Spinal cord (tissue), 10 donors: ENCODE measurements at places on chromosomes 2 and 18.

GRCh38 chr2:69335311-69335710 is 51.7 kb downstream of the GFPT1 start:
- no peak for DNase-seq

DNA sequence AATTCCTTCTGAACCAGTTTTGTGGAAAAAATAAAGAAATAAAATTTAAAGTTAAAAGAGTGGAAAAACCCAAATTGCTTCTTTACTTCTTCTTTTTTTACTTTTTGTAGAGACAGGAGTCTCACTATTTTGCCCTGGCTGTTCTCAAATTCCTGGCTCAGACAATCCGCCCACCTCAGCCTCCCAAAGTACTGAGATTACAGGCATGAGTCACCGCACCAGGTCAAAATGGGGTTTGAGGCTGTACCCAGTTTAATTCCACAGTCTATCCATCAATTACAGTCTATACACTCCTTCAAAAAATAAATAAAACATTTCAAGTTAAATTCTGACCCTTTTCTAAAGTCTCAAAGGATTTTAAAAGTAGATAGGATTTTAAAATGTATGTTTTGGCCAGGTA is 120.3 kb downstream of the FAM161A start:
- DNase-seq, result no peak

- DNase-seq, result no peak
Observed at GRCh38 chr2:85148190-85148589, 15.0 kb downstream of the TCF7L1 start.

- DNase-seq, result no peak
Observed at GRCh38 chr2:5748946-5749345, 56.8 kb downstream of the SOX11 start.

DNA sequence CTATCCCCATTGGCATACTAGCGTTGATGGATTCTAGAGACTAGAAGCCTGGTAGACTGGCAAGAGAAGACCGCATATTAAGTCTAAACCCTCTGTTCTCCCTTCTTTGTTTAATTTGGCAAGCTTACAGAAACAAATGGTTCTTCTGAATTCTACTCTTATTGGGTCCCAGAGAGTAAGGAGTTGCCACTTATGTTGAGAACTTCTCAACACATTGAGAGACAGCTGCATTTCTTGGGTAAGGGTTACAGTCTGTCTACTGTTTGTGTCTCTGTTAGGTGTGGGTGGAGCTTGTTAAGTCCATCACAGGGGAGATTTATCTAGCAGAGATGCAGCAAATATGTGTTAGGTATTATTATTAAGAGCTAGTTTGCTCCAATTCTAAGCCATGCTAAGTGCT is 435.8 kb upstream of the MEIS1 start:
- DNase-seq, result no peak

DNA sequence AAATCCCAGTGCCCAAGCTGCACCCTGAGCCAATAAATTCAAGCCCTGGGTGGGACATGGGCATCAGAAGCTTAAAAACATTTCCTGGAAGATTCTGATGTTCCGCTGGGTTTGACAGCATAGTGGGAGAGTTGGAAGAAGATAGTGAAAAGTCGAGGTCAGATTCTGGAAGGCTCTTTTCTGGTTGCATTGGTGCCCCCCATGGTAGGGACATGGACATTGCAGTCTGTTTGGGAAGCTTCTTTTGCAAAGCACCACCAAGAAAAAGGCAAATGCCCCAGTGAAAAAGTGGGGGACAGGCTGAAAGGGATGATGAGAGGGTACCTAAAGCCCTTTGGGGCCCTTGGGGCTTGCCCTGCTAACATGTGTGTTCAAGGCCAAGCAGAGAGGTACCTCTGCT is 21.0 kb downstream of the MERTK start:
- no peak for DNase-seq

DNA sequence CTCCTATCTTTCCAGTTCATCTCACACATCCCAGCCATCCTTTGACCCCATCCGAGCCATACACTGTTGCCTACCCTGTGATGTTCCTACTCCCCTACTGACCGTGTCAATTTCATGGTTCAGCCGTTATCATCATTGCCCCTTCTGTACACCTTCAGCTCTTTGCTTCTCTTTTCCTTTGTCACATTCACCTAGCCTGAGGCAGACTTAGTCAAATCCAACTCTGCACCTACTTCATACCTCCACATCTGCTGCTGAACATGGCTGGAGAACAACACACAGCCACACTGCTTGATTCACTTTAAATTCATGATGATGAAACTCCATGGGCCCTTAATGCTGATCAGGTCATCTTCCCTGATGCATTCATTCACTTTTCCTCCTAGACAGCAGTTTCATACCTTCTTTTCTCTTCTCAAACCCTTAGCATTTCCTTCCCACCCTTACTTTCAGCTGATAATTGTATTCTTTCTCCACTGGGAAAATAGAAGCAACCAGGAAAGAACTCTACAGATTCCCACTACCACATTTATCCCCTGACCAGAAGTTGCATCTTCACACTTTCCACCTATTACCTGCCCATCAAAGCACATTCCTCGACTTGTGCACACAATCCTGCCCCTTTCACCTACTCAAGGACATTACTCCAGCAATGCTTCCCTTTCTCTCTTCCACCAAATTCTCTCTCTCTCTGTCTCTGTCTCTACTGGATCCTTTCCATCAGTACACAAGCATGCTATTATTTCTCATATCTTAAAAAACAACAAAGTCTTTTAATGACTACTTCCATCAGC is 59.6 kb downstream of the PKDCC start:
- DNase-seq, result no peak

- DNase-seq, result no peak
Observed at GRCh38 chr2:65450810-65451209, 18.4 kb upstream of the SPRED2 start.

GRCh38 chr2:97901862-97902261 is 93.9 kb downstream of the TMEM131 start:
- DNase-seq, result no peak

- DNase-seq, result no peak
Observed at GRCh38 chr2:118808429-118808809, 39.0 kb downstream of the EN1 start.

- DNase-seq, result no peak
Observed at GRCh38 chr2:73386894-73387636, 1.4 kb downstream of the ALMS1 start.

- no peak for DNase-seq
Observed at GRCh38 chr18:10840743-10841142, 308.6 kb downstream of the PIEZO2 start.

DNA sequence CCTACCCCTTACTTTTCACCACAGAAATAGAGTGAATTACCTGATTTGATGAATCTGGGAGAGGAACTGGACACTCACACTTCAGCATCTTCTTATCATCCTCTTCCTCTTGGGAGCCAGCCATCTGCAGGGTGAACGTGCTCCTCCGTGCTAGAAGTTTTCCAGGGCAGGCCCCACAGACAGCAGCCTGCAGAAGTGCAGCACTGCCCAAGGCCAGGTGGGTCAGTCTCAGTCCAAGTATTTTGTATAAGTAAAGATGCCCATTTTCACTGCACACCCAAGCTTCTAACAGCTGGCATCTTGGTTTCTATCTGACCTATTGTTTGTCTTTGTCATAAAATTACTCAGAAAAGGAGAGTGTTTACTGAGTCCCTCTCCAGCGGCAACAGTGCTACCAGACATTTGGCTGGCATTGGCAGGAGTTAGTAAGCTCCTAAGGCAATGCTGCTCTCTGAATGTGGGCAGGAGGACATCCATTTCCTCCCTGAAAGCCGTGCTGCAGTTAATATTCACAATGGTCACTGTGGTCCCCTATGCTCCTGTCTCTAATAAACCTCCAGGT is 222.6 kb upstream of the CTAGE1 start:
- DNase-seq, result no peak

DNA sequence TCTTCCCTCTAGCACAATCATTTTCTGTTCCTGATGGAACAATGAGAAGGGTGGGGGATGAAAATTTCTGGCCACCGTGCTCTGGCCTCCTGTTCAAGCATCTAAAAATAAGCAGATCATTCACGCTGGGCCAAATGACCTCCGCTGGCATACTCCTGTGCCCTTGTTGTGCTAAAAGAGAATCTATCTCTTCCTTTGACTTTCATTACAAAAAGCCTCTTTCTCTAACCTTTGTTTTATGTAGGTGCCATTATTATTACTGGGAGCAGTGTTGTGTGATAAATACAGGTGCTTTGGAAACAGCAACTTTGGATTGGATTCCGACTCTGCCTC is 44.6 kb upstream of the B3GNT2 start:
- DNase-seq, result no peak

GRCh38 chr18:73859837-73860397 is 287.7 kb downstream of the FBXO15 start:
- DNase-seq, result no peak
